ENCODE measurements at places on chromosomes 4 and X.

GRCh38 chr4:61468024-61468720, 268.0 kb downstream of the ADGRL3 start:
- DNase-seq: no peak

DNA sequence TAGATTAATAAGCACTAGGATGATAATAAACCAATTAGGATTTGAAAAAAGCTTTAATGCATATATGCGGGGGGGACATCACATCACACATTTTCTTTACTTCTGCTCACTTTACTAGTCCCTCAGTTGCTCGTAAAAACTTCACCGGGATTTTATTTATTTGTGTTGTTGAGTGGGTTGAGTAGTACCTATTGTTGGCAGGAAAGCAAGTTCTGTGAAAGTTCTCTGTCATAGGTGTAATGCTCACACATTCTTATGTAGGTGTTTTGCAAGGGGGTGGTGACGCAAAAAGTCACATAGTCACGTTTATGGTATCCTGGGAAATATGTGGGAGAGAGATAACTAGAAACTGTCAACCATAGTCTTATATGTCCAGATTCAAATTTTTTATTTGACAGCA, 65.3 kb downstream of the PDLIM5 start:
- no peak for DNase-seq

DNA sequence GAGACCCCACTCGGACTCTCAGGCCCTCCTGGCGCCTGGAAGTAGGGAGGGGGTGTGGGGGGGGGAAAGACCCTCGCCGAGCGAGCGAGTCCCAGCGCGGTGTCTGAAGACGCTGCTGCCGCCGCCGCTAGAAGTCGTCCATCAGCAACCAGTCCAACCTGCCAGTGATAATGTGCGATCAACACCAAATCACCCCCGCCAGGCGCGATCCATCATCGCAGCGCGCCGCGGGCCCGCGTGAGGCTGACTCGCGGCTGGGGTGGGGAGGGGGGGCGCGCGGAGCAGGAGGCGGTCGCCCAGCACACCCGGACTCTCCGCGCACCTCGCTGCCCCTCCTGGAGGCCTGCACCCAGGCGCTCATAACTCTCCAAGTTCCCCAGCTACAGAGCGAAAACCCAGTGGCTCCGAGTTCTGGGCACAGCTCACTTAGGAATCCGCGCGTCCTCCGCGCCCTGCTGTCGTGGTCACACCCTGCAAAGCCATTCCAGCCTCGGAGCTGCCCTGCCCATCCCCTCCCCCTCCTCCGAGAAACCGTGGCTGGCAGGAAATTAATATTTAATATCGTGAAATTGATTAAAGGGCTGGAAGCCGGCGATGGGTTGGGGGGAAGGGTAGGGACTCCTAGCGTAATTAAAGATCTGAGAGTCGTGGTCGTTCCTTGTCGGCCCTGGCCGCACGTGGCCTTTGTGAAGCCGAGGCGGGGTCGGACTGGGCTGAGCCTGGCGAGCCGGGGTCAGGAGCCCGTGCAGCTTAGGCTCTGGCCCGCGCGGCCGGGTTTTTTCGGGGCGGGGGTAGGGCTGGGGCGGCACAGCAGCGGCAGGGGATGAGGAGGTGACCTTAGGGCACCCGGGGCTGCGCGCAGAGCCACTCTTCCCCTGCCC, 58.1 kb upstream of the BCOR start:
- DNase-seq: no peak

DNA sequence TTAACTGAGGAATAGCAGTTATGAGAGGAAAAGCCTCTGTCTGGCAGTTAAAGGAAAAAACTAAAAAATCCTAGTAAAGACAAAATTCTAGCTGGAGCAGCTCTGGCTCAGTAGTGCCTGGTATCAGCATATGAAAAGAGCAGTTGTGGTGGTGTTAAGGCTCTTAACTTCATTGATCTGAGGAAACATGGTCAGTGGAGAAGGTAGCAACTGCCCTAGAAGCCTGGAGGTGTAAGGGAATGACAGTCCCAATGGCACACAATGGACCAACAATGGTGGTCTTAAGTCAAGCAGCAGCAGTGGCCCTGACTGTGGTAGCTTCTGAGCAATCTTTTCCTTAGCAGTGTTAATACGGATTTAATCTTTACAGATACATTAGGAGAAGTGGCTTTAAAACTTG, 189.6 kb upstream of the POF1B start:
- no peak for DNase-seq

DNA sequence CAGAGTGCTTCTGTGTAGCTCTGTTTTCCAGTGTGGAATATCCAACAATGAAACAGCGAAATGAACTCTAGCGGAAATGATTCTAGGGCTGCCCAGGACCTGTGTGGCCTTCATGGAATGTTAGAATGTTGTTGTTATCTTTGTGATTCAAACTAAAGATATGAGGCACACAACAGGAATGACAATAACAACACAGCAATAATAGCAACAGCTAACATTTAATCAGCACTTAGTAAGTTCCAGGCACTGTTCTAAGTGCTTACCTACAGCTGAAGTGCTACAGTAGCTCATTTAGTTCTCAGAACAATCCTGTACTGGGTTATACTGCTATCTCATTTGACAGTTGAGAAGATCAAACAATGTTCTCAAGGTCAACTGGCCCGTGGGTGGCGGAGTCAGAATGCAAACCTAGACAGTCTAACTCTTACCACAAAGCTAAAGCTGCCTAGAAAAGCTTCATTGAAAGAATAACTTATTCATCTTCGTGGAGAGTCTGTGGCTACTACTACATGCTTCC, 63.7 kb downstream of the MAML3 start:
- DNase-seq: no peak

DNA sequence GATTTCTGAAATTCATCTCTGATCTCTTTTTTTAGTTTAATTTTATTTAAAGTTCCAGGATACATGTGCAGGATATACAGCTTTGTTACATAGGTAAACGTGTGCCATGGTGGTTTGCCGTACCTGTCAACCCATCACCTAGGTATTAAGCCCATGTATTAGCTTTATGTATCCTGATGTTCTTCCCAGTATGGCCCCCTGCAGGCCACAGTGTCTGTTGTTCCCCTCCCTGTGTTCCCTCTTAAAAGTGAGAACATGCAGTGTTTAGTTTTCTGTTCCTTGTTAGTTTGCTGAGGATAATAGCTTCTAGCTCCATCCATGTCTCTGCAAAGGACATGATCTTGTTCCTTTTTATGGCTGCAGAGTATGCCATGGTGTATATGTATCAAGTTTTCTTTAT, 153.2 kb downstream of the RAPGEF2 start:
- no peak for DNase-seq
